ENCODE measurements at places on chromosomes 16 and 17.

DNA sequence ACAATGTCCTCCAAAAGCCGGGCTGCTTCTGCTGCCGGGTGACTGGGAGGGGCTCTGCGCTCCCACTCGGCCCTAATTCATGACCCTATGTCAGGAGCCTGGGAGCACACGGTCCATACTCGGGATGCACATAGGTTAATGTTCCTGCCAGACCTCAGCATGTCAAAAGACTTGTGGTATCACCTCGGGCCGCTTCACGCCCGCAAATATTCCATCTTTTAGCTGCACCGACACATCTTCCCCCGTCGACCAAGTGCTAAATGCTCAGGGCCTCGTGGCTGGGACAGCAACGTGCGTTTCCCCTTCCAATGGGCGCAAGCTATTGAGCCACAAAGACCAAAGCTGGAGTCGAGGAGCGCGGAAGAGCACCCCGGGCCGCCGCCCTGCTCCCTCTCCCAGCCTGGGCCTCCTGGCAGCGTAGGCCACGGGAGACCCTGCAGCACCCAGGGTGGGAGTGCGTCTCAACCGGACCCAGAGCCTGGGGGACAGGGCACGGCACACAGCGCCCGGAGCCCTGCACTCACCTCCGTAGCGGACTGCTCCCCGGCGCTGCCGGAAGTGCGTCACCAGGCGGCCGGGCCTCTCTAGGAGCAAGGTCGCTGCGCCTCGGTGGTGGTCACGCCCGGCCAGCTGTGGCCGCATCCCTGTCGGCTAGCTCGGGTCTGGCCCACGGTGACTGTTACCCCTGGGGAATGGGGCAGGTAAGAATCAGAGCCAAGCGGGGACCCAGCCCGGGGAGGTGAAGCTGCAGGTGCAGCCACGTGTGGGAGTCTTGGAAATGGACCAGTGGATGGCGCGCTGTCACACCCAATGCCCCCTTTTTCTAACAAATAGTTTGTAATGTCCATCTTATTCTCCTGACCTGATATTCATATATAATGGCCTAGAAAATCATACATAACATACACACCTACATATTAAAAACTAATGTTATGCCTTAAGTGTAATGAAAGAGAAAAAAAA, at the start of gene ZNF23:
Gene ZNF23 (minus strand): TSS at position 562 of the 963 bp plus-strand sequence. CDS start 5,451 bp downstream, outside the sequence.
- DNase-seq = peak; percentile 81

DNA sequence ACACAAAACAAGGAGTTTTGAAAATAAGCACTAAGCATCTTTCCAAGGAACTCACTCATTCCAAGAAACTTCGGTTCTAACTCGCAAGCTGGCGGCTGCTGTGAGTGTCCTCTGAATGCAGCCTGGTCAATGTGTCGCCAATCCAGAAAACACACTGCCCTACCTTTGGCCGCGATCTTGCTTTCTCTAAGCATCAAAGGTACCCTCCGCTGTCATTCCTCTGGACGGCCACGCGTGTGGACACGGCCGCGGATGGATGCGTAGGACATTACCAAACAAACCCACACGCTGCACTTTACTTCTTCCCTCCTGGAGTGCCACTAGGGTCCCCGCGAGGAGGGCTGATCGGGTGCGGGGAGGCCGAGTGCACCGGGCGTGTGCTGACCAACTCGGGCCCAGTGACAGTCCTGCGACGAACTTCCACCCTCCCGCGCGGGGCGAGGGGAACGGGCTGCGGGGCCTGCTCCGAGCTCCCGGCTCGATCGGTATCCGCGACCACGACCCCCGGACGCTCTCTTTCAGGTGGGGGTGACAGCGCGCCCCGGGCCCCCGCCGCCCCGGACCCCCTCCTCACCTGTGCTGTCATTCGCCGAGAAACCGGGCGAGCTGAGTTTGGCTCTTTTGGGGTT, 1.1 kb downstream of the CREBBP start:
- peak; percentile 31 for DNase-seq

DNA sequence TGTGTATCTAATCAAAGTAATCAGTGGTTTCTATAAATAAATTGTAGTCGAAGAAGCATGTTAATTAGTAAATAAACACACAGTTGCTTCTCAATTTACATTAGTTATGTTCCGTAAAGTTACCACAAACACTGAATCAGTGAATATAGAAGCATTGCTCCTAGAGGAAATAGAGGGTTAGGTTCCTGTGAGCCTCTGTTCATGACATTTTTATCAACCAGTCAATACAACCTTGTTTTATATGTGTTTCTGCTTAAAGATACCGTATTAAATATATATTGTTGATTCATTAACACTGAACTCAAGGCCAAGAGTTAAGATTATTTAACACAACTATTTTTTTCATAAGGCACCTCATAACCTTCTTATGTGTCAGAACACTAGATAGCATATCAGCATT, 134.3 kb downstream of the PPM1E start:
- DNase-seq = no peak

DNA sequence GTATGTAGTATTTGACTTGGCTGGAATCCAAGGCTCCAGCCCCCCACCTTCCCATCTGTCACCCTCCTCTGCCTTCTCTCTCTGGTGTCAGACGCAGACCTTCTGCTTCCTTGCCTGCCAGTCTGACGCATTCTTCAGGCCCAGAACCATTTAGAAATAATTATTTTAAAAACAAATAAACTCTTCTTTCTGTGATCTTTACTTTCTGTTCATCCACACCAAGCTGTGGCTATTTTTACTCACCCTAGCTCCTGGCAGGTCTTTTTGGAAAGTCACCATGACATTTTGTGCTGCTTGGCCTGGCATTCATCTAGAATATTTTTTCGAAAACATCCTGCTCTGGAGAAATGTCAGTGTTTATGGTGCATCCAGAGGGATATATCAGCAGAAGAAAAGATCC, 330.7 kb upstream of the ASIC2 start:
- DNase-seq = no peak

DNA sequence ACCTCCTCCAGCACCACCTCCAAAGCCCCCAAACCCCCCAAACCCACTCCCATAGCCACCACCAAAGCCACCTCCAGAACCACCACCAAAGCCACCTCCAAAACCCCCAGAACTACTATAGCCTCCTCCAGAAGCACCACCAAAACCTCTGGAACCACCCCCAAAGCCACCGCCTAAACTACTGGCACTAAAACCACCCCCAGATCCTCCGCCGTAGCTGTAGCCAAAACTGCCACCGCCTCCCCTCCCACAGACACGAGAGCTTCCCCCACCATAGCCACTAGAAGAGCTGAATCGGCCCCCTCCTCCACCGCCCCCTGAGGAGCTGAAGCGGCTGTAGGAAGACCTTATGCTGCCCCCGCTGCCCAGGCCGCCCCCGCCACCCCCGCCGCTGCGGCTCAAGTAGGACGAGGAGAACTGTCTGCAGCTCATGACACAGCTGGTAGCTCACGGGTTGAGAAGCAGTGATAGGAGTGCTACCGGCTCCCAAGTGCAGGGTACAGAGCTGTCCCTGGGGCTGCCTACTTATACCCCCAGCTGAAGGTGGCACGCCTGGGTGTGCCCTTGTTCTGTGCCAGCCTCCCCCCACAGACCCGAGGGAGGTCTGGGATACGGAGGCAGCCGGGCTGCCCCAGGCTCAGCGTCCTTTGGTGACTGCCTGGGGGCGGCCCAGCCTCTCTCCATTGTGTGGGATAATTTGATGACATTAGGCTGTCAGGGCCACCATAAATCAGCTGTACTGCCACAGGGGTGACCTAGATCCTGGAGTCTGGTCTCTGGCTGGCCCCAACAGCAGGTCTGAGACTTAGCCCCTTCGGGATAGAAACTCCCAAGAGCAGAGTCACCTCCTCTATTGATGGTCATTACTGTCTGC, at the start of gene KRT9:
Gene KRT9 (minus strand): TSS at position 499 of the 874 bp plus-strand sequence. CDS start 67 bp downstream, at position 432.
- DNase-seq = no peak

DNA sequence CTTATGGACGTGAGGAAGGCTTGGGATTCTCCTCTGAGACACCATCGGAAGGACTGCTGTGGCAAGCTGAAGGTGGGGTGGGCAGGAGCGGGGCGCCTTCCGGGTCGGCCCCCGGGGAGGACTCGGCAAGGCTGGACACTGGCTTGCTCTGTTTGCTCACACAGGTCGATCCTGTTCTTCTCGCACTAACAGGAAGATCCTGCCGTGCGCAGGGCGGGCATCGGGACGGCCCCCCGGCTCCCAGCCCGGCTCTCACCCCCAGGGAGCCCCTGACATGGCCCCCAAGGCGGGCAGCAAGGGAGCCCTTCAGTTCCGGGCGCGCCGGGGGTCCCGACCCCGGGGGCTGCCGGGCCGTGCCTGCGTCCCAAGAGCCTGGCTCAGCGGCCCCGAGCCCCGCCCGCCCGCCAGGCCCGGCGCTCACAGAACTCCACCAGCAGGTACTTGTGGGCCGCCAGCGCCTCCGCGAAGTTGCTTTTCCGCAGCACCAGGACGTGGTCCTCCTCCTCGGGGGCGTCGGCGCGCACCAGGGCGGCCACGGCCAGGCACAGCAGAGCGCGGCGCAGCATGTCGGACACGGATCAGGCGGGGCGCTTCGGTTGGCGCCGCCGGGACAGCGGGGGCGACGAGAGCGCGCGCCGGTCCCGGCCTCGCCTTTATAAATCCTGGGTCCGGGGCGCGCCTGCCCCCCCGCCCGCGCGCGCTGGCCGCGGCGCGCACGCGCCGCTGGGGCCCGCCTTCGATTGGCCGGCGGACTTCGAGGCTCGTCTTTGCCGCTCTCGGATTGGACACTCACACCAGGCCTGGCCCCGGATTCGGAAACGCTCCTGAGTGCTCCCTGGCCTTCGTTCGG, at the start of gene P4HB:
Gene P4HB (minus strand): TSS at position 630 of the 850 bp plus-strand sequence. CDS start 64 bp downstream, at position 566.
- peak; percentile 33 for DNase-seq

DNA sequence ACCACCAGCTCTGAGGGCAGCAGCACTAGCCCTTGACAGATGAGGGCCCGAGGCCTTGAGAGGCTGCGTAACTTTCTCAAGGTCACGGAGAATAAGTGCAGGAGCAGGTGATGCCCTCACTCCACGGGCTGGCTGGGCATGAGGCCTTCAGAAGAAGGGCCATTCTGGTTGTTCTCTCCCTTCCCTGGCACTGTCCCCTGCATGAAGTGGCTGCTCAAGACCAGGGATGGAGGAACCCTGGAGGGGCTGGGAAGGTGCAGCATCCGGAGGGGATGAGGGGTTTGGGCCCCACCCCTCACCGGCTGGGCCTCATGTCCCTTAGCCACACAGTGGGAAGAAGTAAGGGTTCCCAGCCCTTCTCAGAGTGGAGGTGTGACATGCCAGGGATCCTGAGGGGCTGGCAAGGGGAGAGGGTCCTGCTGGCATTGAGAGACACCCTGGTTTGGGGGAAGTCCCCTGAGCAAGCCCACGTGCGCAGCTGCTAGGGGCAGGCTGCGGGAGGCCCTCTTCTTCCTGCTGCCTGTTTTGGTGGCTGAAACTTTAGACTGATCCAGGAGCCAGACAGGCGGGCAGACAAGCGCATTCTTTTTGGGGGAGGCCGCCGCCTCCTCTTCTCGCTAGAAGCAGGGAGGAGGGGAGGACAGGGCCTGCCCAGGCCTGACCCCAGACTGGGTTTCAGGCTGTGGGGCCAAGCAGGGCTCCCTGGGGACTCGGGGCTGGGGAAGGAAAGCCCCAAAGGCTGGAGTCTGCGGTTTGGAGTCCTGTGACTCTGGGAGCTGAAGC, 74.0 kb downstream of the N4BP1 start:
- DNase-seq = no peak

- no peak for DNase-seq
These were observed 108.3 kb downstream of the ZNF423 start for GRCh38 chr16:49747654-49748053.

DNA sequence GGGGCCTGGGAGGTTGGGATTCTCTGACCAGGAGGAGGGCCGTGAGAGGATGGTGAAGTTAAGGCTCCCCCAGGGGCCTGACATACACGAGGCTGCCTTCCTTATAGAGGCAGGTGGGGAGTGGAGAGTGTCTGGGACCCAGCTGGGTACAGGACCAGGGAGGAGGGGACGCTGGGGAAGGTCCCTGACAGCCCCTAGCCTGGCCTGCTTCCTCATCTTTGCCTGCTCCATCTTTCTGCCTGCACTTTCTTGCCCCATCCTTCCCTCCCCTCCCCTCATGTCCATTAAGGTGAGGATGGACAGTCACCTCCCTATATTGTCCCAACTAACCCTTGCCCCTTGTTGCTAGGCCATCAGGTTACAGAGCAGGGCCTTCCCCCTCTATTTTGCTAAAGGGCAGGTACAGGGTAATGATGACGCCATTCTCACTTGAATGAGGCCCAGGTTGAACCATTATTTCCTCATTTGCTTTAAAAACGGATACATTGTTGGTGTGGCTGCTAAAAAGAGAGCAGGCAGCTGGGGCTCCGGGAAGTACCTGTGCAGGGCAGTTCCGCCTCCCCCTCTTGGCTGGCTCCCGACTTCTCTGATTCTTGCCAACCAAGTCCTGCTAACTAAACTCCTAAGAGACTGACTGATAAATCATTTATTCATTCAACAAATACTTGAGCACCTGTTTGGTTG, 1.3 kb downstream of the C17orf99 start:
- DNase-seq = no peak

DNA sequence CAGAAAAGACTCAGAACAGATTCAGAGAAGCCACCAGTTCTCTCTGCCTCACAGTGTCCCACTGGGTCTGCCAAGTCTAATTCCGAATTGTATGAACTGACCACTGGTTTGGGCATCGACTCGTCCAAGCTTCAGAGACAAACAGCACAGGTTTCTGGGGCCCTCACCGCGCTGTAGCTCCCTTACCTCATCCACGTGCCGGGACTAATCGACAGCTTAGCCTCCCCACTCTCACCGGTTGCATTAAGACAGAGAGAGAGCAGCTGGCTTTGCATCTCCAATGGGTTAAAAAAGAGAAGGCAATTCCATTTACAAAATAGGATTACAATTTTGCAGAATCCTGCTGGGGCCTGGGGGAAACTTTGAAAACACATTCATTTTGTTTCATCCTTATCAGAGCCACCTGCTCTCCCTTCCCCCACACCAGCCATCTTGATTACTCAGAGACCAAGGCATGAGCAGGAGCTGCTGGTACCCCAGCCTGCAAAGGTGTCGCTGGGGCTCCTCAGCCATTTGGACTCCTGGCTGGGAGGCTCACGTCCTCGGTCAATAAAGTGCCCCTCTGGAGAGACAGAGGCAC, 95.3 kb upstream of the RPL38 start:
- no peak for DNase-seq

GRCh38 chr17:49123061-49123460, 9.5 kb upstream of the B4GALNT2 start:
- DNase-seq = no peak

DNA sequence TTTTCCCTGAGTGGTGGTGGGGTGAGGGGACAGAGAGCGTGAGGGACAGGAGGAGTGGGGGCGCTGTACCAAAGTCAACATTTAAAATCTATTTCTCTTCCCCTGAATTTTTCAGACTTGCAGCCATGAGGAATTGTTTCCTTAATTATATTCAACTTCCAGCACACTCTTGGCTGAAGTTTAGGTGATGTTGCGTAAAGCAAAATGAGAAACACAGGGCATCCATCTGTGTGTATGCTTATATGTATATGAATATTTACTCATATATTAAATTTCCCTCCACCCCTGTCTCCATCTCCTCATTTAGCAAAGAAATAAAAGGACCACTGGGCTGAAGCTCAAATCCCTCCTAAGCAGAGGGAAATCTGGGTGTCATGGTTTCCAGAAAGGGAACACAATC, 218.1 kb downstream of the XYLT1 start:
- DNase-seq = no peak

- DNase-seq = no peak
These were observed 1837.7 kb downstream of the TP53TG3F start for GRCh38 chr16:35296962-35297653.
